ENCODE measurements at places on chromosomes 11 and 22.
A peak's percentile ranks its signal among the peaks of the same experiment; 100 is the strongest.

DNA sequence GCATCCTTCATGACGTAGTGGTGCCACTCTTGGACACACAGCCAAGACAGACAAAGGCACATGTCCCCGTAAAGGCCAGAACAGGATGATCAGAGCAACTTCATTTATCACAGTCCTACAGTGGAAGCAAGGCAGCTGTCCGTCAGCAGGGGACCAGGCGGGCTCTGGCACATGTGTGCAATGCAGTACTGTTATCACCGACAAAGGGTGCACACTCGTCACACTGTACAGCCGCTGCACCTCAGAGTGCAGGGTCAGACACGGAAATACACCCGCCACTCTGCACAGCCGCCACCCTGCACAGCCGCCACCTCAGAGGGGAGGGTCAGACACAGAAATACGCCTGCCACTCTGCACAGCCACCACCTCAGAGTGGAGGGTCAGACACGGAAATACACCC, 13.4 kb upstream of the IL17REL start:
- no peak for DNase-seq

DNA sequence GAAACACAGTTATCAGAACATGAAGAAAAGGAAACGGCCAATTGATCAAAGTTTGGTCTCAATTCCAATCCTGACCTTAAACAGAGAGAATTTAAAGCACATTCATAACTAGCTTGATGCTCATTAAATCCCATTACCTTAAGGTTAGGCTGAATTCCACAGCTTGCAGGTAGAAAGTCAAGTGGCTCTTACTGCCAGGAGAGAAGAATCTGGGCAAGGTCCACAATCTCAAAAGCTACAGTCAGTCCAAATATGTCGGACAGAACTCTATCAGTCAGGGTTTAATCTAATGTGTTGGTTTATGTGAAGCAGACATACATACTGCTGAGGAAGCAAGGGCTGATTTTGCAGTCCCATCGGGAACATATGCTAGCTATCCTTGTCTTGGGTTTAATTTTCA, 348.8 kb downstream of the SOX6 start:
- DNase-seq: no peak

- no peak for DNase-seq
Observed at GRCh38 chr11:10201343-10201742, 92.7 kb downstream of the SBF2 start.

DNA sequence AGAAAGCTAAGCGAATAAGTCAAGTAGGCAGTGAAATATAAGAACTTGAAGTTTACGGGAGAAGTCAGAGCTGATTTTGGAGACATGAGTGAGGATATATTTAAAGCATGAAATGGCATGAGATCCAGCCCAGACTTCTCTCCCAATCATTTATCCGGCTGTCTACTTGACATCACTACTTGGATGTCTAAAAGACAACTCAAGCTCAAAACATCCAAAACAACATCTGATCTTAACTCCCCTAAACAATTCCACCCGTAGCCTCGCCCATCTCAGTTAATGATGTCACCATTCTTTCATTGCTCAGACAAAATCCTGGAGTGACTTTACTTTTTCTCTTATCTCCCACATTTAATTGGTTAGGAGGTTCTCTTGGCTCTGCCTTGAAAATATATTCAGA, 44.5 kb downstream of the WEE1 start:
- DNase-seq: no peak

DNA sequence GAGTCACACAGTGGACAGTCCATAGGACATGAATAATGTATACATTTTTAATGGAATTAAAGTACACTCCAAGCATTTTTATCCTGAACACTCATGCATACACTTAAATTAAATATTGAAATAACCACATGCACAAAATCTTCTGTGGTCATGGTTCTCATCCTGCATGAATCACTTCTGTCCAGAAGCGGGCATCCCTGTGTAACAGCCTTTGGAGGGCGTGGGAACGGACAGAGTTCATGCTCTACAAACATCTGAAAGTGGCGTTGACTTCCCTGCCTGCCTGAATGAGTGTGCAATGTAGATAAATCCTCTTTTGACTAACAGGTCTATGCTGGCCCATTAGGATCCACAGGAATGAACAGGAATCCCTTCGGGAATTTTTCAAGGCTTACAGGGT, 780.2 kb downstream of the BRD1 start:
- no peak for DNase-seq

DNA sequence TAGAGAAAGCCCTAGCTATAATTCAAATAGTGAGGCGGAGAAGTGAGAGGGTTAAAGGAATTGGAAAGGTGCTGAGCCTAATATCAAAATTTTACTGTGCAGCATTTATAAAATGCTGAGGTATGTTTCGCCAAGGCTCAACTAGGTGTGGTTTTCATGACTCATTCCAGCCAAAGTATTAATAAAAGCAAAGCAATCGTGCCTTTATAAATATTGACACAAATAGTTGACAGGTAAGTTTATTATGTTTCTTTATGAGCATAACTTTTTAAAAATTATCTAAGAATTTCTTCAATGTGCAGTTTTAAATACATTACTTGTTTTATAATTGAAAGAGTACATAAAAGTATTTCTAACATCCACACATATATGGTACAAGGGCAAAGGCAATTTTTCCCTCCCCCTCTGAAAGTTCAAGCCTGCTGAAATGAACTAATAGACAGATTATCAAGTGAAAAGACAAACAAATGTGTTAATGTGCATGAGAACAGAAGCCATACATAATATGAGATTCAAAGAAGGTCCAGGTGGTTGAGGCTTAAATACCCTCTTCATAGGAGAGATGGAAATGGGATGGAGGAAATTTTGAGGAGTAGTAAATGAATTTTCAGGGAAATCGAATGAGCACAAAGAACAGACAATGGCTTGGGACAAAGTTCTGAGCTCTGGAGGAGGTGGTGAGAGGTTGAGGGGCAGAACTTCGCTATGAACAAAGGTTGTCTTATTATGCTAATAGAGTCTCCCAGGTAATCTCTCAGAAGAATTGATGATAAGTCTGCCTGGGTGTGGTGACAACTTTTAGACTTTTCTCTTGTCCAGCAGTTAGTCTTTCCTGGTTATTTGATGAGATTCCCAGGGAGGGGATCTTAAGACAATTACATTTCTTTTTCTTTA, 326.5 kb downstream of the BUD13 start:
- DNase-seq: no peak

- DNase-seq: no peak
Observed at GRCh38 chr22:39241794-39242594, 2.8 kb downstream of the PDGFB start.

GRCh38 chr11:96144553-96144952, 198.4 kb downstream of the MAML2 start:
- DNase-seq: no peak

DNA sequence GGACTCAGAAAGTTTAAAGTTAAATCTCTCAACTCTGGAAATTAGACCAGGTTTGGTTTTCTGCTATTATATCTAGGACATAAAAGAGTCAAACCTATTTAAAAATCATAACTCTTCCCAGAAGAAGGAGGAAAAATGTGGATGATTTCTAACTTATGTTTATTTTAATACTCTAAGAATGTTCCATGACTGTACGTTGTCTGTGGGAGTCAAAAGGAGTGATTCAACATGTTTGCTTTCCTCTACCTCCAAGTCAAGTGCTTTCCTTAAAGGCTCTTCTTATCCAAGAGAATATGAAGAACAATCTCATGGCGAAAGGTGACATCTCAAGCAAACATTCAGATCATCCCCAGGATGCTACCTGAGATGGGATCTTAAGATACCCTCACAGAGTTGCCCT, 21.6 kb downstream of the OR51E1 start:
- no peak for DNase-seq

- DNase-seq: no peak
Observed at GRCh38 chr11:69218271-69218682, 62.5 kb downstream of the SMIM38 start.

DNA sequence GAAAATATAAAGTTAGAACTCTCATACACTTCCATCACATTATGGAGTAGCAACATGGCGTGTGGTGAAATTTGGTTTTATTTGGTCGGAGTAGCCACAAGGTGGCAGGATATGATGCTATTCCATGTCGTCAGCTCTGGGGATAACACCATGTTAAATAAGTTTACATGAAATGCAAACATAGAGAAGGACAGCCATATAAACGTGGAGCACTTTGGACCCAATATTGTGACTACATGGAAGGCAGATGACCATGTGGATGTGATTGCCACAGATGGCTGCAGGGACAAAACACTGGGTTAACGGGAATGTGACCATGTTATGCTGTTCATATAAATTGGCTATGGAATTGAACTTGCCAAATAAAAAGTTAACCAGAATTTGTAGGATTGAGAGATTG, 21.0 kb downstream of the OR5M11 start:
- peak; percentile 32 for DNase-seq

- DNase-seq: no peak
Observed at GRCh38 chr11:120959189-120959588, 64.7 kb upstream of the TBCEL start.

GRCh38 chr22:36339171-36340065, 48.3 kb downstream of the MYH9 start:
- no peak for DNase-seq

DNA sequence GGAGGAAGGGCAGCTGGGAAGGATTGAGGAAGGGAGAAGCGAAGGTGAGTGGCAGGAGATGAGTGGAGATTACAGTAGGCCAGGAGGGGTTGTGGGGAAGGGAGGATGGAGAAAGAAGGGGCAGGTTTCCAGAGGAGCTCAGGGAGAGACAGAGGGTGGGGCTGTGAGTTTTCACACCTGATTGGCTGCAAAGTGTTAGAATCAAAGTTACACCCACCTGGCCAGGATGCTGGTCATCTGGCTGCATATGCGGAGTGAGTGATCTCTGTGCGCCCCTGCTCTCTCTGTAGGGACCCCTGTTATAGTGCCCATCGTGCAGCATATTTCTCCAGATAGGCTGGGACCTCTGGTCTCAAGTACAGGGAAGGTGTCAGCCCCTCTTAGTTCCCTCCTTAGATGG, 18.3 kb downstream of the AMPD3 start:
- DNase-seq: no peak

DNA sequence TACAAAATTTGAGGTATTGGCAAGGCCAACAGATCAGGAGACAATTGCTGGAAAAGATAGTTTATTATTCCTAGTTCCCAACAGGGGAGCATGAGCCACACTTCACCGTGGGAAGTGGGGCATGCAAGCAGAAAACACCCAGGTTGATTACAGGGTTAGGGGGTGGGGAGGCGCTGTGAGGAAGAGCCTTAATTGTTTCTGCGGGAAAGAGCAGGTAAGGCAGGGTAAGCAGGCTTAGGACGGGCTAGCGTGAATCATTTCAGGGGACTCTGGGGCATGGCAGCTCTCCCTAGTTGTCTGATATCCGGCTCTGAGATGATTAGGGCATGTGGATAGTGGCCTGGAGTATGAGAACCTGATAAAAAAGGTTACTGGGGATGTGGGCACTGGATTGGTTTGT, 20.7 kb upstream of the HTR3A start:
- DNase-seq: no peak

DNA sequence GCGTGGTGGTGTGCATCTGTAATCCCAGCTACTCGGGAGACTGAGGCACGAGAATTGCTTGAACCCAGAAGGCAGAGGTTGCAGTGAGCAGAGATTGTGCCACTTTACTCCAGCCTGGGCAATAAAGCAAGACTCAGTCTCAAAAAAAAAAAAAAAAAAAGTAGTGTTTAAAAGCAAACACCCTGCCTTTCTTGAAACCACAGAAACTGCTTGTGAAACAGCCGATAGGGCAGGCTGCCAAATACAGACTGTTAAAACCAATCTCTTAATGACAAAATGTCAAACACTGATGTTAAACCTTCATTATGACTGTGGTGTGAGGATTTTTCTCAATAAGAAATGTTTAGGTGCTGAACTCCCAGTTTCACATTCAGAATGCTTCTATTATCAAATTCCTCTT, 27.3 kb downstream of the MARK2 start:
- peak; percentile 86 for DNase-seq

GRCh38 chr11:129489249-129489648, 113.6 kb downstream of the BARX2 start:
- no peak for DNase-seq

- no peak for DNase-seq
Observed at GRCh38 chr11:6979365-6979764, 40.8 kb downstream of the ZNF214 start.

GRCh38 chr11:131353766-131354165, 16.6 kb upstream of the NTM start:
- DNase-seq: no peak

GRCh38 chr11:122556605-122557004, 98.9 kb upstream of the UBASH3B start:
- no peak for DNase-seq

- DNase-seq: no peak
Observed at GRCh38 chr11:63769714-63770455, 1.3 kb upstream of the ZFTA start.

GRCh38 chr11:128480665-128481064, 106.7 kb downstream of the ETS1 start:
- DNase-seq: no peak

DNA sequence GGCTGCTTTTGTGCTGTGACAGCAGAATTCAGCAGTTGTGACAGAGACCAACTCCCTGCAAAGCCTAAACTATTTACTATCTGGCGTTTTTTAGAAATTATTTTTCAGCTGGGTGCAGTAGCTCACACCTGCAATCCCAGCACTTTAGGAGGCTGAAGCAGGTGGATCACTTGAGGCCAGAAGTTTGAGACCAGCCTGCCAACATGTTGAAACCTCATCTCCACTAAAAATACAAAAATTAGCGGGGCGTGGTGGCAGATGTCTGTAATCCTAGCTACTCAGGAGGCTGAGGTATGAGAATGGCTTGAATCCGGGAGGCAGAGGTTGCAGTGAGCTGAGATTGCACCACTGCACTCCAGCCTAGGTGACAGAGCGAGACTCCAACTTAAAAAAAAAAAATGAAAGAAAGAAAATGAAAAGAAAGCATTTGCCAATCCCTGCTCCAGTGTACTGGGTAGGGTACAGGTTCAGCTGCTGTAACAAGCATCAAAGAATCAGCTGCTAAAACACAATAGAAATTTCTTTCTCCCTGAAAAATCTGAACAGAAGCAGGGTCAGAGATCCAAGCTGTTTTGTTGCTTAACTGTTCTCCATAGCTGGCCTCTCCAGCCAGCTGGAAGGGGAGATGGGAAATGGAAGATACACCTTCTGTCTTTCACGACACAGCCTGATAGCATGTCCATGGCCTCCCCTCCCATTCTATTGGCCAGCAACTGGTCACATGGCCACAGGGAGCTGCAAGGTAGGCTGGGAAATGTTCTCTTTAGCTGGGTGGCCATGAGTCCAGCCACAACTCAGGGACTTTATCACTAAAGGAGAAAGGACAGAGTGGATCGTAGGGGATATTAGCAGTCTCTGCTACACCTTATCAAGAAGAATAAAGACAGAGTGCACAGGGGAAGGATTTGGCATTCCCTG, 8.5 kb upstream of the NCF4 start:
- peak; percentile 8 for DNase-seq

- DNase-seq: no peak
Observed at GRCh38 chr11:106001304-106002012, 20.6 kb downstream of the MSANTD4 start.

GRCh38 chr11:113796663-113797259, 17.2 kb downstream of the CLDN25 start:
- DNase-seq: peak; percentile 79

DNA sequence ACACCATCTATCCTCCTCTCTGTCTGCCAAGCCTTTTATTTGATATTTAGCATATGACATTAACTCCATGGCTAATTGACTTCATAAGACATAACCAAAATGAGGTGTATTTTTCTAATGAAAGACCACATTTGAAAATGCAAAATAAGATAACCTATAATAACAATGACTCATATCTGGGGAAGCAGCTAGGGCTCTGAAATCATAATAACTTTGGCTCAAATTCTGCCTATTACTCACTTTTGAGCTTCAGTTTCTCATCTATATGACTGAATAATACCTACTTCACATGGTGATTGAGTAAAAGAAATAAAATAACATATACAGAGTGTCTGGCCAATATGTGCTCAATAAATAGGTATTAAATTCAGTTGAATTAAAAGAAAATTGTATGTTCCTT, 1419.8 kb upstream of the TENM4 start:
- no peak for DNase-seq
